Aorta (tissue), 5 donors: ENCODE measurements at places on chromosomes 5 and 9. TPM values are rescaled to one million over a fixed set of nuclear protein-coding genes. Genes with fewer than 3 reads are reported as not detected.

- no peak for DNase-seq
These were observed 219.7 kb upstream of the CD180 start for GRCh38 chr5:67416133-67416937.

DNA sequence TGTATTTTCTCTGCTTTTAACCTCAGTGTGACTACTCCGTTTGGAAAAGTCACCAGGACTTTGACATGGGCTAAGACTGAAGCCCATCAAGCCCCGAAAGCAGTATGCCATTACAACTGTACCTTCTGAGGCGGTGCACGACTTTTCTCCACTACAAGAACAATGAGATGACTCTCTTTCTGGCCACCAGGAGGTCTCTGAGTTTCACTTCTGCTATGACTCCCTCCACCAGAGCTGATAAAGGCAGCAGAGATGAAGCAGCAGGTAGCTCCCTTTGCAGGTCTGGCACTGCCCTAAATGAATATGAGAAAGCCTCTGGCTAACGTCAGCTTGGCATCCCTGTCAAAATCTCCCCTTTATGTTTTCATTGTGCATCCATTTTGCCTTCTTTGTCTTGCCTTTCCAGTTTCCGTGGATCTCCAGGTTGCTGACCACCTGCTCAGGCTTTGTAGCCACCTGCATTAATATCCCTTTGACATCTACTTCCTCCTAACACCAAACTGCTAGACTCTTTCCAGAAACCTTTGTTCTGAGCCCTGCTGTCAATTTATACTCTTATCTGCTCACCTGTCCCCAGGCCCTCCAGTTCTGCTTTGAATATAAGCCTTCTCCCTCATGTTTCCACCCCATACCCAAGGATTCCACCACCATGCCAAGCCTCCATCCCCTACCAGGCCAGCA, 221.7 kb downstream of the ZNF608 start:
- DNase-seq, result no peak

DNA sequence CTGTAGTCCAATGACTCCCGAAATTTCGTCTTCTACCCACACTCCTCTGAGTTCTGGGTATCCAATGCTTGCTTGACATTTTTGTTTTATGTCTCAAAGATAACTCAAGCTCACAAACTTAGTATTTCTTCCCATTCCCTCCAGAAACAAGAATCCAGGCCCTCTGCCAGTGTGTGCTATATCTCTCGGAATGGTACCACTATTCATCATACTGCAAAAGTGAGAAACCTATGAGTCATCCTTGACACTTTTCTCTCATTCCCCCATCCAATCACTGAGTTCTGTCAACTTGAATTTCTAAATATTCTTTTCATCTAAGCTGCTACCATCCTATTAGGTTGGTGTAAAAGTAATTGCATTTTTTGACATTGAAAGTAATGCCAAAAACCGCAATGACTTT, 9.8 kb downstream of the SLC12A2 start:
- DNase-seq, result no peak

DNA sequence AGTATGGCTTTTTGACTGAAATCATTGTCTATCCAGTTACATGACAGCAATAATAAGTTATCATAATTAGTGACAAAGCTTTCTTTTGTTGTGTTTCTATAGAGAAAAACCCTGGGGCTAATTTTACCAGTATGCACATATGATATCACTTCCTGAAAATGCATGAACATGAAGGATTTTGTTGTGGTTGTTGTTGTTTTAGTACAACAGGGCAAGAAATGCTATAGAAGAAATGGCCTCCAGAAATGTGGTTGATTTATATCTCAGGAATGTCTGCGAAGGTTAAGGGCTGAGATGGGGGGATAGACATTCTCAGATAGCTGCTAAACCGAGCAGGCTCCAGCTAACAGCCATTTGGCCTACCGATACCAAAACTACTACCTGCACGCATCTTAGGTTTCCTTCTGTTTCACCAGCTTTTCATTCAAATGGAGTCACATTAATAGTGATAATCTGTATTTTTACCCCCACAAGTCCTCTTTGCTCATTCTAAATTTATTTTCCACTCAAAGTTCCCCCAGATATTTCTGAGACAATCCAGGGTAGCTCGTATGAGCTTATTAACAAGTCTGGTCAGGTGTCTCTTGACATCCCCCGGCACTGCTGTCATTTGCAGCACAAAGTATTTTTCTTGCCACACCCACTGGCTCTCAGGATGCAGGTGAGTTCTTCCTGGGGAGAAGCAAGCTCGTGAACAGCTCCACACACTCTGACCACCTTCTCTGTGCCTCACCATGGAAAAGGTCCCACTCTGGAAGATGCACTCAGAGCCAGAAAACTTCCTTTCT, 232.4 kb upstream of the GAS1 start:
- DNase-seq, result no peak

DNA sequence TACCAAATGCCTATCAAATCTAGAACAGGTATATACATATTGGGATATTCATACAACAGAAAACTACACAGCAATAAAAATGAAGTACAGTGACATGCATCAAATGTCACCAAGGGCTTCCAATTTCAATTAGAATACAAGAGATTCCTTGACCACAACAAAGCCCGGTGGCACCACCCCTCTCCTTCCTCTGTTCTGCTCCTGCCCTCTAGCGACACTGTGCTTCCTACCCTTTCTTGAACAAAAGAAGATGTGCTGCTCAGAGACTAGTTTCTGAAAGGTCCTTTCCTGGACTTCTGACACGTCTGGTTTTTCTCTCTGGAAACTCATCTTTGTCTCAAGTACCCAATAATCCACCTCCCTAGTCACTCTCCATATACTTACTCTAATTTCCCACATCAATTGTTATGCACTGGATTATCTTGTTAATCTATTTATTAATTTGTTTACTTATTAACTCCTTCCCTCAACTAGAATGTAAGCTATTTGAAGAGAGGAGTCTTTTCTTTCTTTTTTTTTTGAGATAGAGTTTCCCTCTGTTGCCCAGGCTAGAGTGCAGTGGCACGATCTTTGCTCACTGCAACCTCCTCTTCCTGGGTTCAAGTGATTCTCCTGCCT, 70.4 kb upstream of the CTSV start:
- DNase-seq, result no peak

Gene DCAF12
- total RNA-seq, result 20.6 TPM

Gene LNPEP
- total RNA-seq, result 51.9 TPM

Gene ANKDD1B
- total RNA-seq, result 2.1 TPM

Gene F2RL2
- total RNA-seq, result 0.51 TPM

Gene CCNJL
- 3.5 TPM for total RNA-seq
